ENCODE measurements at places on chromosomes 7 and 10. TPM values are rescaled to one million over a fixed set of nuclear protein-coding genes. Genes with fewer than 3 reads are reported as not detected.

The TBC1D12 gene
- 20.7 TPM for total RNA-seq

GRCh38 chr10:23693925-23694324 lies 255.1 kb downstream of the OTUD1 start:
- no peak for DNase-seq

DNA sequence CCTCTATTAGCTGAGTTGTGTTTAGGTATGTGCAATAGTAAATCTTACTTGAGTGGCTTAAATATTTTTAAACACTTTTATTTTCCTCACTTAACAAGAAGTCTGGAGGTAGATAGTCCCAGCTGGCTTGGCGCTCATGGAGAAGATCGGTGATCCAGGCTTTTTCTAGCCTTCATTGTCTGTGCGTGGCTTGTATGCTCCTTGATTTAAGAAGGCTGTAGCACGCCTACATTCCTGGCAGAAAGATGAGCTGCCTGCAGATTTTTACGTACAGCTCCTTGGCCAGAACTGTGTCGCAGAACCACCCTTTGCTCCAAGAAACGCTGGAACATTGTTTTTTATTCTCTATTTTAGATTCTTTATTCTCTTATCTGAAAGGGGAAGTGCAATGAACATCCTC lies 284.1 kb downstream of the KIF20B start:
- DNase-seq = no peak

DNA sequence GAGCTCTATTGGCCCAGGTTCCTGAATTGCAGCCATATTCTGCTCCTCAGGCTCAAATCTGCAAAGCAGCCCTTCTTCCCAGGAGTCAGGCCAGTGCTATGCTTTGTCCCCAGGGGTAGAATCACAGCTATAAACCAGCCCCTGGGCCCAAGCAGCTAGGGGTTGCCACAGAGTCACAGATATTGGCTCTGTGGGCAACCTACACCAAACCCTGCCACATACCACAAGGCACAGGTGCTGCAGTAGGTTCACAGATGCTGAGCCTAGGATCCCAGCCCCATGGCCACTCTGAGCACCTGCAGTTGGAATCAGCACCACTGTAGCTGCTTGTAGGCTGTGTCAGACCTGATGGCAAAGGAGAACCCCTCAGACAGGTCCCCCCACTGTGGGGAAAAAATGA lies 43.1 kb upstream of the CAMK2B start:
- no peak for DNase-seq

GRCh38 chr10:1474376-1475097 lies 262.8 kb downstream of the ADARB2 start:
- no peak for DNase-seq

DNA sequence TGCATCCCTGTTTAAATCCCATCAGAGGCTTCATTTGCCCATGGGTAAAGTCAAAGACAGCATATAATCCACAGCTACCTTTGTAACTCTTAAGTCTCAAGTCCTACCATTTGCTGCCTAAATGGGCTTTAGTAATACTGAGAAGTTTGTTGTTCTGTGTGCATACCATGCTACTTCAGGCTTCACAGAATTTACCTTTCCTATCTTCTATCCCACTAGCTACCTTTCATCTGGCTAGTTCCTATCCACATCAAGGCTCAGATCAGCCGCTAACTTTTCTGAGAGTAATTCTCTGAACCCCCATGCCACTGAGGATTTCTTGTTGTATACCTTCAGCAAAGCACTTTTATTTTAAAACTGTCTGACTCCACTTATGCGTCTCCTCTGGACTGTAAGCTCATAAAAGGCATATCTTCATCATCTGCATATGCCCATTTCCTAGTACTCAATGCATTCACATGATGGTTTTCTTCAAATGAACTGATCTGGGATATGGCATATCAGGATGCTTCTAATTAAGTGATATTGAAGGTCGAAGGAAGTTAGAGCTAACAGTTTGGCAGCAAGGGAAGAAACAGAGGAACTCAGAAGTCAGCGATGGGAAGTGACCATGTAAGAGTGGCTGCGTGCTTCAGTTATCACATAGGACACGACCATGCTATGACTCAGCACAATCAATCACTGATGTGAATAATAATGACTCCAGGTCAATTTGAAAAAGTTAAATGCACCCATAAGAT lies 283.9 kb upstream of the DKK1 start:
- DNase-seq = no peak

DNA sequence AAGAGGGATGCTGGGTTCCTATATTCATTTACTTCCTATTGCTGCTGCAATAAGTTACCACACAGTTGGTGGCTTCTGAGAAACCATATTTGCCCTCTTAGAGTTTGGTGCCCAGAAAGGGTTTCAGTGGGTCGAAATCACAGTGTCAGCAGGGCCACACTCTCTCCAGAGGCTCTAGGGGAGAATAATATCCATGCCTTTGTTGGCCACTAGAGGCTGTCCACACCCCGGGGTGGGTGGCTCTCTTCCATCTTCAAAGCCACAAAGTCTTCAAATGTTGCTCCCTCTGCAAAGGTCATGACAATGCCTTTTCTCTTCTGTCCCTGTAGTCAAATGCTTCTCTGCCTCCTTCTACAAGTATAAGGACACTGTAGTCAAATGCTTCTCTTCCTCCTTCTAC lies 989.4 kb downstream of the CCSER2 start:
- no peak for DNase-seq

GRCh38 chr10:69965919-69966662 lies 86.6 kb upstream of the MACROH2A2 start:
- no peak for DNase-seq

GRCh38 chr10:17622061-17622460 lies 4.9 kb upstream of the HACD1 start:
- no peak for DNase-seq

DNA sequence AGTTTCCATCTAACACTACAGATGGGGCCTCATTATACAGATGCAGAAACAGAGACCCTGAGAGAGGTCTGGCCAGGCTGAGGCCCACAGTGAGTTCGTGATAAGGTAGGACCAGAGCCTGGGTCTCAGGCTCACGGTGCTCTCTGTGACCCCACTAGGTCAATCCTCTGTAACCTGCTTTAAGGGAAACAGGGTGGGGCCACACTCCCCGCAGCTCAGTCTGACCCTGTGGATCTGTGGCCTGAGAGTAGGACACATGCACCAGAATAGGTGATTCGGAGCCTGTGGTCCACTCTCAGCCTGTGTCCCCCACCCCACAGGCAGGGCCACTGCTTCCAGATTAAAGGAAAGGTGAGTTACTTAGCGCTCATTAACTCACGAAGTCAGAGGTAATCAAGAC lies 137.8 kb upstream of the FAM20C start:
- DNase-seq = no peak

DNA sequence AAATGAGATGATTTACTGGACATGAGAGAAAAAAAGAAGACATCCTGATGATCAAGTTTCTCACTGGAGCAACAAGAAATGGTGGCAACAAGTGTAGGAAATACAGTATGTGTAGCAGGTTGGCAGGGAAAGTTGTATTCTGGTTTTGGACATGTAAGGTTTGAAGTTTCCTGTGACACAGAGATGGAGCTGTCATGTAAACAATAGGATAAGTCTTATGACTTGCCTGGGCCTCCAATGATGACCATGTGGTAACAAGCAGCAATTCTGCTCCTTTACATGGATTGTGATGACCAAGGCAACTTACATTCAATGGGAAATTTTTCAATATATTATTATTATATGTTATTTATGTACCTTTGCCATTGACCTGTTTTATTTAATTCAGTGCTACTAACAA lies 125.4 kb downstream of the KMT2E start:
- no peak for DNase-seq

GRCh38 chr7:22499044-22499443 lies 944 bp downstream of the STEAP1B start:
- DNase-seq = no peak

DNA sequence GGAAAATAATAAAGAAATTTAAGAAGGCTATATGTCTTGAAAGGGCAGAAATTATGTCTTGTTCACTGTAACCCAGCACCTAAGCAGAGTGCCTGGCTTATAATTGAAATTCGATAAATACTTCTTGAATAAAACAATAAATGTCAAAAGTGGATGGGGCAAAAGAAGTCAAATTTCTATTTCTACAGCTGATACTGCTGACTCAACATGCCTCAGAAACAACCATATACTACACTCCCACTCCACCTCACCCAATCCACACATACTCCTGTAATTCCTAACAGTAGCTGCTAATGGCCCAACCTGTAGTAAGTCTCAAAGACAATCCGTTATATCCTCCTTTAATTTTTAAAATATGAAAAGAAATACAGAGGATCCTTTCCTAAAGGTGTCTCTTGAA lies 48.1 kb upstream of the LRRN3 start:
- no peak for DNase-seq

- no peak for DNase-seq
Observed at GRCh38 chr10:133356549-133357284, 1.1 kb downstream of the FUOM start.
